ENCODE measurements at places on chromosomes 5 and 9. TPM values are rescaled to one million over a fixed set of nuclear protein-coding genes. Genes with fewer than 3 reads are reported as not detected.

CARTPT gene
- not detected for total RNA-seq

HRCT1 gene
- total RNA-seq: 1.6 TPM

OSMR gene
- 97.7 TPM for total RNA-seq

ACTBL2 gene
- total RNA-seq: 0.16 TPM

ITGA1 gene
- 14.6 TPM for total RNA-seq

ACSL6 gene
- total RNA-seq: not detected

ENTPD2 gene
- 23.7 TPM for total RNA-seq

VCP gene
- 284 TPM for total RNA-seq

SCGB3A2 gene
- not detected for total RNA-seq

All from mammary epithelial cell (primary cell).